ENCODE measurements at places on chromosomes 7 and 10.

GRCh38 chr10:88889559-88890337, 9.7 kb downstream of the STAMBPL1 start:
- DNase-seq = no peak

- no peak for DNase-seq
Observed at GRCh38 chr7:81725812-81726127, 44.1 kb downstream of the HGF start.

DNA sequence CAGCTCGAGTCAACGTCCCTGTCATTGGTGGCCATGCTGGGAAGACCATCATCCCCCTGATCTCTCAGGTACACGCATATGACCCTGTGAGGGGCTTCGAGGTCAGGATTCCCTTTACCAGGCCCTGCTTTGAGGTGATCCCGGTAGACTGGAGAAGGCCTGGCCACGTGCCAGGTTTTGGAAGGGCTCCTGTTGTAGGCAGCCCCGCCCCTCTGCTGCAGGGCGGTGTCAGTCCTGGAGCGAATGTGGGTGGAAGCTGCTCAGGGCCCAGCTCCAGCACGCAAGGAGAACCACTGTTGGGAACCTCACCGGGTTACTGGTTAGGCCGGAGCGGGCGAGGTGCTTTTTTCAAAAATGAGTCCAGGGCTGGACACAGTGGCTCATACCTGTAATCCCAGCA, 15.6 kb downstream of the MDH2 start:
- DNase-seq = peak; percentile 61

DNA sequence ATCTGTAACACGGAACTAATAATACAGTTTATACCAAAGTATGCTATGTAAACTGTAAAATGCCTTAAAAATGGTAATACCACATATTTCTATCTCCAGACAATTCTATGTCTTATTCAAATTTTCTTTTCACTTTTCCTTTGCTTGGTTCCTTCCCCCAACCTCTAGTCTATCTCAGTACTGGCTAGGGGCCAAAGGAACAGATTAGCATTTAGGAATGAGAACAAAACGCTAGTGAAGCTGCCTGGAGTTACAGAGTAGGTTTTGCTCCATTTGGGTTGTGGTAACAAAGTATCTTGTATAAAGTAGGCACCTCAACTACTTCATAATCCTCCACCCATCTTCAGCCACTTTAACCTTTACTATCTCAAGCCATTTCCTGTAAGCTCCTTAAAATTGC, 94.1 kb downstream of the HBP1 start:
- DNase-seq = no peak

- no peak for DNase-seq
Observed at GRCh38 chr7:20146451-20146850, 70.7 kb downstream of the MACC1 start.
